ENCODE measurements at places on chromosomes 4 and X. TPM values are rescaled to one million over a fixed set of nuclear protein-coding genes. Genes with fewer than 3 reads are reported as not detected.

- no peak for DNase-seq
Observed at GRCh38 chr4:37836838-37837440, 10.5 kb downstream of the PGM2 start.

- DNase-seq: no peak
Observed at GRCh38 chrX:38006291-38006690, at the start of gene SYTL5. Gene SYTL5, plus strand, starts transcription at chrX:38006553. Its CDS starts 27,337 bp downstream, at chrX:38033890.

DNA sequence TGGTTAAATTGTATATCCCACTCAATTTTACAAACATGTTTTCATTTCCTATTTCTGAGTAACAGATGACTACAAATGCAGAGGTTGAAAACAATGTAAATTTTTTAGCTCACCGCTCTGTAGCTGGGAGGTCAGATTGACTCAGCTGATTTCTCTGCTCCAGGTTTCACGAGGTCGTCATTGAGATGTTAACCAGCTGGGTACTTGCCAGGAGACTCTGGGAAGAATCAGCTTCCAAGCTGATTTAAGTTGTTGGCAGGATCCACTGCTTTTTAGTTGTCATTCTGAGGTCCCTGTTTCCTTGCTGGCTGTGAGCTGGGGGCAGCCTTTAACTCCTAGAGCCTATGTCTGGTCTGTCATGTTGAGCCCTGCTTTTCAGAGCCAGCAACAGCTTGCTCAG, 864.3 kb upstream of the AGA start:
- DNase-seq: no peak

DNA sequence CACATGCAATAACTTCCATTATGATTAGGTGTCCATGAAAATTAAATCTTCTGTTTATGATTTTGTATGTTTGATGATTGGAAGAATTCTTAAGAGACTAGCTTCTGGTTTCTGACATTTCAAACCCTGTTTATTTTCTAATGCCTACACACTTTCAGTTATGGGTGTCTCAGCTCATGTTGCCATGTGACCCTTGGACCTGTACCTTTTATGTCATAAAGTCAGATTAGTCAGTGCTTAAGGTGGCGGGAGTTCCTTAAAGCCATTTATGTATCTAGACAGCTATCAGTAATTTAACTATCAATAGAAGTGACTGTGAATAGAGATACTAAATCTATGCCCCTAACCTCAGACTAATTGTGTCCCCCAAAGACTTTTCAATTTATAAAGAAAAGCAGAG, 155.6 kb downstream of the GBA3 start:
- no peak for DNase-seq

DNA sequence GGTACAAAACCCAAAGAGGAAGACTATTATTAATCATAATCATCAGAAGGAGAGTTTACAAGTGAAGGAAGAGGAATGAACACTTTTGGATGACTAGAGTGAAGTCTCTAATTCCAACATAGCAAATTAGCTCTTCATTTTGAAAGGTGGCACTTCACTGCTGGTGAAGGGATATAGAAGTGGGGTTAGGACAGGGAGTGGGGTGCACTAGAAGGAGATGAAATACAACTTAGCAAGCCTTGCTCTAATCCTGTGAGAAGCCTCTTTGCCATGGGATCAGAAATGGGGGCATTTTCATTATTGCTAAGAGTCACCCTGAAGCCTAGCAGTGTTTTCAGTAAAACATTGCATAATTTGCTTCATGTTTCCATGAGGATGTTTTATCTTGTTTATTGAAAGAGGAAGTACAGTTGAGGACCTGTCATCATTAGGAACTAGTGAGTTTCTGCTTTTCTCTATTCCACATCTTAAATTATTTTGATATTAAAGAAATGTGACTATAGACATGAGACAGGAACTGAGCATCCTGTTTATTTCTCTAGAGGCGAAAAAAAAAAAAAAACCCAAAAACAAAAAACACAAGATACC, 9.3 kb upstream of the GRPR start:
- no peak for DNase-seq

DNA sequence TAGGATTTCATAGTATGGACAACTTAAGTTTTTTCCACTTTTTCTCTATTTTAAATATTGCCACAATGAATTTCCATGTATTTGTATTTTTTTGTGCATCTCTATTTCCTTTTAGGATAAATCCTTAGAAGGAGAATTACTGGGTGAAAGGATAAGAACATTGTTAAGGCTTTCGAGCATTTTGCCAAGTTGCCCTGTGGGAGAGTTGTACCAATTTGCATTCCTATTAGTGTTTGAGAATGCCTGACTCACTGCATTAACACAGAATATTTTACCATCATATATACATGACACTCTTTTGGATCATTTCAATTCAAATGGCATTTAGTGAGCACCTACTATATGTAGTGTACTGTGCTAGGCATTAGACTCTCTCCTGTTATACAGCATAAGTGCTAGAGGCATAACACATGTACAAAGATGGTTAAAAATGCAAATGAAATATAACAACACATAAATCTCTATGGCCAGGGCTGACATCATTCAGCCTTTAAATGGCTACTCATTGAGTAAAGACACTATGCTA, 57.0 kb downstream of the PLAC1 start:
- DNase-seq: no peak

DNA sequence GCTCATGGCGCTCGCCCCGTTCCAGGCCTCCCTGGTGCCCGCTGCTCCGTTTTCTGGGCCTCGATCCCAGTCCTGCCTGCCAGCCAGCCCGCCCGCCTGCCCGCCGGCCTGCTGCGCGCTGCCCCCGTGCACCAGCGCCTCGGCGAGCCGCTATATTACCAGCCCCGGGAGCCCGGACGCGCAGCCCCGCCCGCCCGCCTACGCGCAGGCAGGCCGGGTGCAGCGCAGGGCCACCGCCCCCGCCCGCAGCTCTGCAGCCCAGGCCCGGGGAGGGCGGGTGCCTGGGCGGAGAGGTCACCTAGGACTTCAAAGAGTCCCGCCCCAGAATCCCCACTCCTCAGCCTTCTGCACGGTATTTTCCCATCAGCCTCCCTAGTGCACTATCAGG, at the start of gene MAOB:
MAOB (minus strand) TSS at position 157 of the 388 bp plus-strand sequence; CDS start at position 6, 151 bp downstream.
- DNase-seq: no peak

The TLR10 gene
- polyA plus RNA-seq: 0.26 TPM
